ENCODE measurements at places on chromosomes 11 and 22. TPM values are rescaled to one million over a fixed set of nuclear protein-coding genes. Genes with fewer than 3 reads are reported as not detected.

The TRIM49 gene
- total RNA-seq, result not detected

GRCh38 chr11:74318241-74318932 lies 6.9 kb upstream of the P4HA3 start:
- H3K4me1 ChIP-seq, result peaks cover 12% of the 10 kb centered on the region
- no peaks in the 10 kb centered on the region for H3K27me3 ChIP-seq
- no peak overlapping the region for H3K4me3 ChIP-seq
- no peaks in the 10 kb centered on the region for H3K36me3 ChIP-seq
- H3K27ac ChIP-seq, result peak overlapping the region; percentile 58
- DNase-seq, result peak; percentile 2

The DEUP1 gene
- not detected for total RNA-seq

GRCh38 chr11:77165066-77165465 lies 37.0 kb downstream of the MYO7A start:
- no peaks in the 10 kb centered on the region for H3K36me3 ChIP-seq
- DNase-seq, result no peak
- H3K27me3 ChIP-seq, result no peaks in the 10 kb centered on the region
- no peak overlapping the region for H3K27ac ChIP-seq
- H3K4me3 ChIP-seq, result no peak overlapping the region

GRCh38 chr11:68146010-68146540 lies 24.9 kb upstream of the CHKA start:
- DNase-seq, result no peak
- no peaks in the 10 kb centered on the region for H3K36me3 ChIP-seq
- peaks cover 10% of the 10 kb centered on the region for H3K4me1 ChIP-seq
- H3K27me3 ChIP-seq, result no peaks in the 10 kb centered on the region
- no peak overlapping the region for H3K27ac ChIP-seq
- H3K4me3 ChIP-seq, result no peak overlapping the region

DNA sequence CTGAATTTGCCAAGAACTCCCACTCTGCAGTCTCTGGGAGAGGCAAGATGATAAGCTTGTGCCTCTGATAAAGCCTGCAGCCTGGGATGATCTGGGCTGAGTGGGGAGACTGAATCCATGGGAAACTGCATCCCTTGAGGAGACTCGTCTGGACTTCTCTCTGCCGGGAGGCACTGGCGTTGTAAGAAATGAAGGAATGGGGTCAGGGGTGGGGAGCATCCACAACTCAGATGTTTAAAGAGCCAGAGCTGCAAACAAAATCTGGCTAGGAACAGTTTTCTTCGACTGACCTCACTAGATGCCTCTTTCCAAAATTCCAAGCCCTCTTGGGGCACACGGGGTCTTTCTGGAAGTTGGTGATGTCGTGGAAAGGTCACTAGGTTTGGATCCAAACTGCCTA lies 64.4 kb downstream of the SPON1 start:
- H3K27me3 ChIP-seq, result no peaks in the 10 kb centered on the region
- peaks cover 14% of the 10 kb centered on the region for H3K4me1 ChIP-seq
- H3K27ac ChIP-seq, result no peak overlapping the region
- no peak for DNase-seq

The OR51A2 gene
- total RNA-seq, result not detected

DNA sequence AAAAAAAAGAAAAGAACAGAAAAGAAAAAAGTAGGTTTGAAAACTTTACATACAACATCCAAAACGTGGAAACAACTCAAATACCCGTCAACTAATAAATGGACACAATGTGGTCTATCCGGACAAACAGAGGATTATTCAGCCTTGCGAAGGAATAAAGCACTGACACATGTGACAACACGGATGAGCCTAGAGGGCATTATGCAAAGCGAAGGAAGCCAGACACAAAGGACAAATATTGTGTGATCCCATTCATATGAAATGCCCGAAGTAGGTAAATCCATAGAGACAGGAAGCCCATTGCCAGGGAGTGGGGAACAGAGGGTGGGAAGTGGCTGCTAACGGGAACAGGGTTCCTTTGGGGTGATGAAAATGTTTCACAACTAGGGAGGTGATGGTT lies 11.8 kb downstream of the RFPL1 start:
- H3K27me3 ChIP-seq, result no peaks in the 10 kb centered on the region
- no peaks in the 10 kb centered on the region for H3K4me1 ChIP-seq
- H3K27ac ChIP-seq, result no peak overlapping the region
- H3K36me3 ChIP-seq, result no peaks in the 10 kb centered on the region
- no peak for DNase-seq
- H3K4me3 ChIP-seq, result no peak overlapping the region

DNA sequence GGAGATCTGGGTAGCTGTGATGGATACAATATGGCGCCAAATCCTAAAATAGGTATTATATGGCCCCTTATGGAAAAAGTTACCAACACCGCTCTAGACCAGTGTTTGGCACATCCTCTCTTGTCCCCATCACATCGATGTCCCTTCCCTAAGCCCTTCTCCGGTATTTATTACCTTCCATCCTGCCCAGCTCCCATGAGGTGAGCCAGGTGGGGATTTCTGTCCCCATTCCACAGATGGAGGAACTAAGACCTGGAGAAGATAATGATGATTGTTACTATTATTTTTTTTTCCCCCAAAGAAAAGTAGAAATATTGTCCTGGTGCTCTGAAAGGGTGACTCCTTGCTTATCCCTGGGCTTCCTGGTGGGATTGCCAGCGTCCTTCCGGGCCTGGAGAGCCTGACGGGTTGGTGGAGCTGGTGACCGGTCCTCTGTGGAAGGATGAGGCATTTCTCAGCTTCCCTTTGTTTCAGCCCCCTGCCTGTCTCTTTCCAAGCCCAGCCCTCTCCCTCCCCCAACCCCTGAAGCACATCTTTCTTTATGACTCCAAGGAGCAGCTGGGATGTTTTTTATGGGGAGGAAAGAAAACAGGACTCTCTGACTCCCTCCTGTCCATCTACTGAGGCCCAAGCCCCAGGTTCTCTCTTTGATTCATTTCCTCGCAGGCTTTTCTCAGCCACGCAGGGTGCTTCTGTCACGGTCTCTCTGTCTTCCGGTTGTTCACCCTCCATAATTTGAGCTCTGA lies 65.4 kb downstream of the TP53I11 start:
- H3K4me3 ChIP-seq, result no peak overlapping the region
- H3K27me3 ChIP-seq, result no peaks in the 10 kb centered on the region
- no peak for DNase-seq
- H3K36me3 ChIP-seq, result no peaks in the 10 kb centered on the region
- H3K27ac ChIP-seq, result no peak overlapping the region
- H3K4me1 ChIP-seq, result peaks cover 35% of the 10 kb centered on the region

DNA sequence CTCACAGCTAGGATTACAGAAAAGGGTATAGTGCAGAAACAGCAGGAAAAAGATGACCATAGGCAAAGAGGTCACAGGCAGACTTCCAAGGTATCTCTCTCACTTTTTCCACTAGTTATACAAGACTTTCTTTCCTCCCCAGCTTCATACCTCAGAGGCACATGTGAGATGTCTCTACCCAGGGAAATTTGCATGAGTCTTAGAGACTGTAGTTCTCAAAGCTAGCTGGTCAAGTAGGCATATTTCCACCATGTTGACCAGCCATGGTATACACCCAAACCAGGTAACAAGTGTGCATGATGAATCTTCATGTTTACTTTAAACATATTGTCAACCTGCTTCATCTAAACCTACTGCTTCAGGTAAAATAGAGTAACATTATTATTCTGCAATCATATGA lies 27.9 kb downstream of the PRMT3 start:
- no peak overlapping the region for H3K27ac ChIP-seq
- H3K36me3 ChIP-seq, result peaks cover 9% of the 10 kb centered on the region
- no peaks in the 10 kb centered on the region for H3K4me1 ChIP-seq
- H3K27me3 ChIP-seq, result no peaks in the 10 kb centered on the region

GRCh38 chr11:128214263-128214662 lies 373.1 kb downstream of the ETS1 start:
- H3K27ac ChIP-seq, result no peak overlapping the region
- no peak overlapping the region for H3K4me3 ChIP-seq
- H3K4me1 ChIP-seq, result peaks cover 19% of the 10 kb centered on the region
- DNase-seq, result no peak

- no peaks in the 10 kb centered on the region for H3K36me3 ChIP-seq
- H3K4me3 ChIP-seq, result no peak overlapping the region
- H3K27ac ChIP-seq, result no peak overlapping the region
- H3K27me3 ChIP-seq, result no peaks in the 10 kb centered on the region
- no peaks in the 10 kb centered on the region for H3K4me1 ChIP-seq
Observed at GRCh38 chr11:131168839-131169713, 201.3 kb upstream of the NTM start.

The PRODH gene
- not detected for total RNA-seq

The PRDX5 gene
- 232 TPM for total RNA-seq

DNA sequence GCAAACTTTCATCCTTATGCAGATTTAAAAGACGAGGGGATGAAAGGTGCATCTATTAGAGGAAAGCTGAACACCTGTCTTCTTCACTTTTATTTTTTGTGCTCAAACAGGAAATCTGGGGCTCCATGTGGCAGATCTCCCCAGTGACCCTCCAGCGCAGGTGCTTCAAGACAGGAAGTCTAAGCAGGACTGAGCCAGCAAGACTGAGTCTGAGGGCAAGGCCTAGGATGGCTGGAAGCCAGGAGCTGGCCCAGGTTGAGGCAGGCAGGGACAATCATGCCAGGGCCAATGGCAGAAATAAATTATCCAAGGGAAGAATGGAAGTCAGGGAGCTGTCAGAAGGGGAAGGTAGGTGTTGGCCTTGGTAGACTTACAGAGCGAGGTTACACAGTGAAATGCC lies 101.1 kb upstream of the SPON1 start:
- no peak for DNase-seq
- no peaks in the 10 kb centered on the region for H3K36me3 ChIP-seq
- H3K4me1 ChIP-seq, result no peaks in the 10 kb centered on the region
- H3K27me3 ChIP-seq, result 0 out of 2 replicates have a peak, but pooled peaks cover 3% of the 10 kb centered on the region

The NXPE2 gene
- not detected for total RNA-seq

The ALDH3B1 gene
- total RNA-seq, result 59.8 TPM

- H3K4me1 ChIP-seq, result peaks cover 12% of the 10 kb centered on the region
- no peak overlapping the region for H3K27ac ChIP-seq
- no peaks in the 10 kb centered on the region for H3K36me3 ChIP-seq
- H3K4me3 ChIP-seq, result no peak overlapping the region
- peaks cover 10% of the 10 kb centered on the region for H3K27me3 ChIP-seq
Observed at GRCh38 chr22:17115945-17116565, 5.1 kb downstream of the TMEM121B start.

GRCh38 chr11:12185914-12186313 lies 75.5 kb downstream of the MICAL2 start:
- H3K4me1 ChIP-seq, result peaks cover 83% of the 10 kb centered on the region
- peaks cover 9% of the 10 kb centered on the region for H3K36me3 ChIP-seq
- H3K4me3 ChIP-seq, result no peak overlapping the region

GRCh38 chr22:37032134-37032534 lies 12.6 kb downstream of the MPST start:
- H3K27me3 ChIP-seq, result peaks cover 7% of the 10 kb centered on the region
- no peak overlapping the region for H3K27ac ChIP-seq
- no peak for DNase-seq
- H3K36me3 ChIP-seq, result no peaks in the 10 kb centered on the region
- no peaks in the 10 kb centered on the region for H3K4me1 ChIP-seq
- no peak overlapping the region for H3K4me3 ChIP-seq

GRCh38 chr11:112103446-112103845 lies 16.8 kb downstream of the SDHD start:
- peaks cover 12% of the 10 kb centered on the region for H3K4me1 ChIP-seq
- no peak overlapping the region for H3K27ac ChIP-seq
- no peak overlapping the region for H3K4me3 ChIP-seq
- no peak for DNase-seq
- H3K36me3 ChIP-seq, result no peaks in the 10 kb centered on the region

GRCh38 chr22:49530671-49531367 lies 296.9 kb downstream of the BRD1 start:
- no peak overlapping the region for H3K27ac ChIP-seq
- H3K4me1 ChIP-seq, result no peaks in the 10 kb centered on the region
- DNase-seq, result no peak
- H3K36me3 ChIP-seq, result no peaks in the 10 kb centered on the region
- H3K27me3 ChIP-seq, result no peaks in the 10 kb centered on the region

DNA sequence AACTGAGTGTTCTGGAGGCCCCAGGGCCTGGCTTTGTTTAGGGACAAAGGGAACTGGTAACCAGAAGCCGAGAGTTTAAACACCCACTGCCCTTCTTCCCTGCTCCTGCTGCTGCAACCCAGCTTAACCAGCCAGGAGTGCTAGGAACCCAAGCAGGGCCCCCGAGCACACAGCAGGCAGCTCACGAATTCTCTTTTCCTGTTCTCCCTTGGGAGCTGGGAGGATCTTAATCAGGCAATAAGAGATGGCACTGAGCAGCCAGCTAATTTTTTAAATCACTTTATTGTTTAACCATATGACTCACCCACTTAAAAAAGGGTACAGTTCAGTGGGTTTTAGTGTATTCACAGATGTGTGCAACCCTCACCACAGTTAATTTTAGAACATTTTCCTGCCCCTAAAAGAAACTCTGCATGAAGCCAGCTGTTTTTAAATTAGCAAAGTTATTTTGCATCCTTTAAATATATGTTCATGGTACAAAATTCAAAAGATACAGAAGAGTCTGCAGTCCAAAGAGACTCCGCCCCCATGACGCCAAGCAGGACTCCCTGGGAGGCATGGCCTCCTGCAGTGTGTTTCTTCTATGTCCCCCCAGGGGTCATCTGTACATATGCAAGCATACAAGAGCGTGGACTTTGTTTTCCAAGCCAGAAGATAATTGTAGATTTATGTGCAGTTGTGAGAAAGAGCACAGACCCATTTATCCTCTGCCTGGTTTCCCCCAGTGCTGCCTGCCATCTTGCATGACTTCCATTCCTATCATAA lies 18.9 kb upstream of the PPP6R3 start:
- peaks cover 31% of the 10 kb centered on the region for H3K4me1 ChIP-seq
- H3K4me3 ChIP-seq, result no peak overlapping the region
- DNase-seq, result peak; percentile 64
- H3K27me3 ChIP-seq, result no peaks in the 10 kb centered on the region
- no peak overlapping the region for H3K27ac ChIP-seq

DNA sequence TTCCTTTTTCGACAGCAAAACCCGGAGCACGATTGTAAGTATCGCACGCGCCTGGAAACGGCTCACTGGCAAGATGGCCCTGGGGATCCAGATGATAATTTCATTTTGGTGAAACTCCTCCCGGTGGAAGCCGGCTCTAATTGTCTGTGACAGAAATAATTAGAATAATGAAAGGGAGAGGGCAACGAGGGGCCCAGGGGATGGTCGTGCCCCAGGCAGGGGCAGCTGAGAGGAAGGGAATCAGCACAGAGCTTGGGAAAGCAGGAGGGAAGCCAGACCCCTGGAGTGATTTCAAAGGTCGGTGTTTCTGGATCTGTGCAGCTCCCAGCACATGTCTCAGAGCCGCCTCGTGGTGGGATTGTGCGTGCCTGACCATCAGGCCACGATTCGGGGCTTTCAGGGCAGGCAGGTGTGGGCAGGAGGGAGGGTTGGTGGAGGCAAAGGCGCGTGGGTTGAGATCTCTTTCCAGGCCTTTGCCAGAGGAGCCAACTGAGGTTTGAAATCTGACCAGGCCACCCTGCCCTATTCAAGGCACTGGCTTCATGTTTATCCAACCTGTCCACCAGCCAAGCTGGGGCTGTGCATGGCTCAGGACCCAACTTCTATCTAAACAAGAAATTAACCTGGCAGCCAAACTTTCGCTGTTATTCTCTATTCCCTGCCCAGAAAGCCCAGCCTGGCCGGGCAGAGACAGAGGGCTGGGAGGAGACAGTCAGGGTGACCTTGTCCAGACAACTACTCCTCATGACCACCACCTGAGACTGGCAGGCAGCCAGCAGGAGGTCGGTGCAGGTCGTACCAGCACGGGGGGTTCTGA lies 27.8 kb downstream of the ANO1 start:
- H3K4me1 ChIP-seq, result no peaks in the 10 kb centered on the region
- no peak overlapping the region for H3K27ac ChIP-seq
- no peaks in the 10 kb centered on the region for H3K36me3 ChIP-seq
- H3K27me3 ChIP-seq, result peaks cover 48% of the 10 kb centered on the region
- no peak for DNase-seq

GRCh38 chr11:86097980-86098379 lies 29.1 kb upstream of the PICALM start:
- no peak overlapping the region for H3K27ac ChIP-seq
- H3K36me3 ChIP-seq, result no peaks in the 10 kb centered on the region
- peaks cover 10% of the 10 kb centered on the region for H3K4me1 ChIP-seq
- H3K4me3 ChIP-seq, result no peak overlapping the region
- no peaks in the 10 kb centered on the region for H3K27me3 ChIP-seq

The FOLR2 gene
- total RNA-seq, result not detected

The ASCC2 gene
- 51.9 TPM for total RNA-seq
